ENCODE measurements at places on chromosomes 7 and 10.

DNA sequence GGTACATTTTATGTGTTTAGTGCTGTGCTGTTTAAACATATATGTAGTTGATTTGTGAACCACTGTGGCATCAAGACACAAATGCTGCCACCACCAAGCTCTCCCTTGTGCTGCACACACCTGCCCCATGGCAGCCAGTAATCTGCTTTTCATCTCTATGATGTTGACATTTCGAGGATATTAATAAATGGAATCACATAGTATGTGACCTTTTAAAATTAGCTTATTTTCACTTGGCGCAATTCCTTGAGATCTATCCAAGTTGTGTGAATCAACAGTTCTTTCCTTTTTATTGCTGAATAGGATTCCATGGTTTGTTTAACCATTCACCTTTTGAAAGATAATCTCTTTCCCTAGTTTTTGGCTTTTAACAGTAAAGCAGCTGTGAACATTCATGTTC lies 73.1 kb downstream of the BMPR1A start:
- DNase-seq: no peak

DNA sequence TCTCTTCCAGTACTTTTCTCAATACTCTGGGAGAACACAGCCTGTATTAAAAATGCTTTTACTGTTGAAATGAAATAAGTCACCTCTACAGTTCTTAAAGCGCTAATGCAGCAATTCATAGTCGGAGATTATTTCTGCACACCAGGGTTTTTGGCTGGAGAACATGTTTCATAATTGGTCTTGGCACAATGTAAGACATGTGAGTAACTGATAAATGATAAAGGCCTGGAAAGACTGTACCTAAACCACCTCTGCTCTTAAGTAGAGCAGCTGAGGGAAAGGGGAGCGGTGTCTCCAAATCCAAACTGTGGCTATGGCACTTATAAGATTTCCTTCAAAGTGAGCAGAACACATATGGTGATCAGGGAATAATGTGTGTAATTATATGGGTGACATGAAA lies 390.3 kb upstream of the MBL2 start:
- no peak for DNase-seq

DNA sequence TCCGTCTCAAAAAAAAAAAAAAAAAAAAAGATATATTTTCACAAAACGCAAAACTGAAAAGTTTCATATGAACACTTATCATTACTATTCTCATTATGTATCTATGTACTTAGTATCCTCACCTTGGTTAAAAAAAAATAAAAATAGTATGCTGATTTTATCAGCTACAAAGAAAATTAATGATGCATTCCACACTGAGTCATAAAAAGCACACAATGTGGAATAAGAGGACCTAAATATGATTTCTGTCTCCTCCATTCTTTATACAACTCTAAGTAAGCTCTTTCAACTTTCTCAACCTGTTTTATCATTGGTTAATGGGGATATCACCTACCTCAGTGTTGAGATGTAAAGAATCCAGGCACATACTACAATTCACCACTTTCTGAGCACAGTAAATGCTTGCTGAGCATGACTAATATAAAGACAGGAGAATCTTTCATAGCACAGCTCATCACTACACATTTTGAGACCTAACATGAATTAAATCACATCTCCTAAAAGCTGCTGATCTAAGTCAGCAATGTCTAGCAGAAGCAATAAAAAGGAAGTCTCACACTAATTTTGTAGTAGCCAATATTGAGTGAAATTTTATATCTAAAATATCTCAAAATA lies 2.7 kb downstream of the SNX13 start:
- DNase-seq: no peak

DNA sequence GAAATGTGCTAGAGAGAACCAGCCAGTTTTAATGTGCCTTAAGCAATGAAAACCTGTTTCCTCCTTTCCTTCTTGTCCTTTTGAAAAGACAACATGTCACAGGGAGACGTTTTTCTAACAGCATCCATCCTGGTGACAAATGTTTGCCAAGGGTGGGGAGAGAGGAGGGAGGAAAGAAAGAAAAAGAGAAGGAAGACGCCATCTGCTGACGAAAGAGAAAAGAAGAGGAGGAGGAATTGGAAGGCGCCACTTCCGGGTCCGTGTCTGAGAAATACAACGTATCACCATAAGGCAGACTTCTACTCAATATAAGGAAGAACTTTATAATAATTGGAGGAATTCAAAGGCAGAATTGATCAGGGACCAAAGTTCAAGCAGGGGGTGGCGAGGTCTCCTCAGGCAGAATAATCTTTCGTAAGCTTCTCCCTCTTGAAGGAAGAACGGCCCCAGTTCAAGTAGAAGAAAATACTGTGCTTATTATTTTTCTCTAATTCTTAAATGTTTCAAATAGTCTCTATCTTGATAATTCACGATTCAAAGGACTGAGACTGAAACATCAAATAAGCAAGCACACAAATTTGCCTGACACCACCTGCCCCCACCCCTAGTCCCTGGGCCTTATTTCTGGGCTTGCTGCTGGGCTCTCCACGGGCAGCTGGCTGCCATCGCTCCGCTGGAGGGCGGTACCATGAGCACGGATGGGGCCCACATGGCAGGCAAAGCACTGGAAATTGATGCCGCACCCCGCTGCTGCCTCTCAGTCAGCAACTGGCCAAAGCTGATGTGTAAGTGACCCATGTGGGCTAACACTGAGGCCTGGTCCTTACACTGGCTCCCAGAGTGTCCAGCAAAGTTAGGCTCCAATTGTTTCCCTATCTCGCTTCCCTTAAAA lies 273.7 kb upstream of the KLF14 start:
- DNase-seq: peak; percentile 49

DNA sequence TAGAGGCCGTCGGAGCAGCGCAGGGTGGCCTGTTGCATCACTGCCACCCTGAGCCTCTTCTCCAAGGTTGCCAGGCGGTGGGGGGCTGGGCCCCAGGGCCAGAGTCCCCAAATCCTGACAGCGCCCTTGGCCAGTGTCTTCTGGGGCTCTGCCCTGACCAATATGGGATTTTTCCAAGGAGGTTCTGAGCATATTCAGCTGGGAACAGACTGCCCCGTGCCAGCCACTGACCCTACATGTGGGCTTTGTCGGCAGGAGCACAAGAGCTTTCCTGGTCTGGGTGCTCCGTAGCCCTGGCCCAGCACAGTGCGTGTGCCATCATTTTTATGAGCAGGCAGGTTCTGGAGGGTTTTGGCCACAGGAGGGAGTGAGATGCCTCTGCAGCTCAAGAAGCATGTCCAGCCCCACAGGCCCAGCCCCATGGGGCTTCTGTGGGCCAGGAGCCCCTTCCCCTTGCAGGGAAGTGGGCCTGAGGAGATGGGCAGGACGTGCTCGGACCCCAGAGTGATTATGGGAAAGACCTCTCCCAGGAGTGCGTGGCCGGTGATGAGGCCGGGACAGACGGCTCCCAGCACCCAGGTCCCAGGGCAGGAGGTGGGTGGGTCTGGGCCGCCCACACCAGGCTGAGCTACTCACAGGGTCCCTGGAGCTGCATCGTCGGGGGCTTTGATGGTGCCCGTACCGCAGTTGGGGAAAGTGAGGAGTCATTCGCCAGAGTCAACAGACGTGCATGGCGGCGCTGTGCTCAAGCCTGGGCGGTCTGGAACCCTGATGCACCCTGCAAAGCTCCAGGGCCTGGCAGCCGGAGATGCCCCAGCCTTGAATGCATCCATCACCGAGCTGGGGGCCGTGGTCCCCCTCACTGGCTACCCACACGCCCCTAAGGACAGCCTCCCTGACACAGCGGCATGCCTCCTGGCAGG lies 66.6 kb downstream of the PWWP2B start:
- no peak for DNase-seq

GRCh38 chr10:37952043-37952755 lies 24.2 kb downstream of the ZNF25 start:
- DNase-seq: no peak

GRCh38 chr10:124006526-124006925 lies 86.9 kb downstream of the CHST15 start:
- no peak for DNase-seq

DNA sequence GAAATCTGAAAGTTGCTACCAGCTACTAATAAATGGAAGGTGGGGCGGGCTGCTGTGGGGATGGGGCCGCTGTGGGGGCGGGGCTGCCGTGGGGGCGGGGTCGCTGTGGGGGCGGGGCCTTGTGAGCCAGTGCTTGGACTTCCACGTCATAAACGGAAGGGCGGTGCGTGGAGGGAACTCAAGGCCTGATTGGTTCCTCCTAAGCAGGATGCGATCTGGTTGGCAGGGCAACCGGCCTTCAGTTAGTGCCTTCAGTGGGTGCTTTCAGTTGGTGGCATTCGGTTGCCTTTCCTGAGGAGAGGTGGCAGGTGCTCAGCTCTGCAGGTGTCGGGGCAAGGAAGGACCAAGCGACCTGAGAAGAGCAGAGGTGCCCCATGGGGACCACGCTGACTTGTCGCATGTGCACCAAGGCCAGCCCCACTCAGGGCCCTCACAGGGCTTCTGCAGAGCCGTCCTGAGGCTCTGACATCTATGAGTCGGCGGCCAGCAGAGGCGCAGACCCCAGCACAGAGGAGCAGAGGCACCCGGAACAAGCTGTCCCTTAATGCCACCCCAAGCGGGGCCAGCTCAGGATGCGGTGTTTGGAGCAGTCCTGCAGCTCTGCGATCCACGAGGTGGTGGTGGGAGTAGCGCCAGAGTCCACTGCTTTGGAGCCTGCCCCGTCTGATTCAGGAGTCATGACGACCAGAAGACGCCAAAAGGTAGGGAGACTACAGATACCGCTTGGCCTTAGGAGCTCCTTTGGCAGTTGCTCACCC lies 54.4 kb upstream of the PDSS1 start:
- no peak for DNase-seq

DNA sequence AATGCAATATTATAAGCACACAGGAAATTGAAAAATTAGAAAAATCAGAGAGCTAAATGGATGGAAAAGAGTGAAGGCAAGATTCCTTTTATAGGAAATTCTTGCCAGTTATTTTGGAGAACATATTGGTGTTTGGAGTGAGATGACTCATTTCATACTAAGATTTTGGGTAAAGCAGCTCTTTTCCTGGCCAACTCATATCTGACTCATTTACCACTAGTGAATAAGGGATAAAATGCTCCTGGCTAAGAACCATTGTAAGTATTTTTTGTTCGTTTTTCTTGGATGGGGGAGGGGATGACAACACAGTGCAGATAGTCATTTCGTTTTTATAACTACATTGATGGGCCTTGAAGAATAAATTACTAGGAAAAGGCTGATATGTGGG lies 139.3 kb downstream of the TWIST1 start:
- DNase-seq: no peak

DNA sequence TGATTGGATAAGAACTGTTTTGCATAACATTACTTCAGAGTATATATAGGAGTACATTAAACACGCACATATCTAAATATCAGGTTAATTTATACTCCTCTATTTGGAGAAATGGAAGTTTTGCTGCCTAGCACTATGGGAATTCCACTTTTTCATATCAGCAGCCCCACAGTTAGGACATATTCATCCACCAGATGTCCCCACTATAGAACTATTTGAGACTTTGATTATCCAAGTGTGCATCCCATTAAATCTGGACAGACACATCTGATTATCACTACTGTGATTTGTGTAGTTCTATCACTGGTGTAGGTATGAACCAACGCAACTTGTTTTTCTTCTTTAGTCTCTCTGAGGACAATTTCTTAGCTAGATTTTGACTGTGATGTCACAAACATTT lies 345.7 kb downstream of the THSD7A start:
- DNase-seq: no peak

DNA sequence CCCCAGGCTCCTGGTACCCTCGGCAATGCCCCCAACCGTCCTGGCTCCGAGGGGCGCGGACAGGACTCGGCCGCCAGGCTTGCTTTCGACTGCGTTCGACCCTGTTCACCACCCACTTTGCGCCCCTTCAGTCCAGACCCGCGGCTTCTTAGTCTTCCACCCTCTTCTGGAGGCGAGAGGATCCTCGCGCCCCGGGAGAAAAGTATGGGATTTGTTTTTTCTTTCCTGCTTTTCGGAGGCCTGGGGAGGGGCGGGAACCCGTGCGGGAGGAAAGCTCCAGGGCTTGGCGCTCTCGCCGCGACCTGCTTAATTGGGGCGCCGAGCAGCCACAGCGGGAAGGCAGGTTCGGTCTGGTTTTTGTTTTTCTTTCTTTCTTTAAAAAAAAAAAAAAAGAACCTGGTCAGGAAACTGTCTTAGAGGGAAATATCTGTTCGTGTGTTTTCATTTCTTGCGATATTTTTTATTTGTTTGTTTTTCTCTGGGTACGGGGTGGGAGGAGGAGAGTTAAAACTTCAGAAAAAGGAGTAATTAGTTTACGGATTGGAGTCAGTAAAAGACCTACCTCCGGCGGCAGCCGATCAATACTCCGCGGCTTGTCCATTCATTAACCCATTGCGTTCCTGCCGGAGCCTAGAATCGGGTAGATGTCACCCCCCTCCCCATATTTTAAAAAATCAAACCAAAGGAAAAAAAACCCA lies 1.6 kb downstream of the EMX2 start:
- no peak for DNase-seq

DNA sequence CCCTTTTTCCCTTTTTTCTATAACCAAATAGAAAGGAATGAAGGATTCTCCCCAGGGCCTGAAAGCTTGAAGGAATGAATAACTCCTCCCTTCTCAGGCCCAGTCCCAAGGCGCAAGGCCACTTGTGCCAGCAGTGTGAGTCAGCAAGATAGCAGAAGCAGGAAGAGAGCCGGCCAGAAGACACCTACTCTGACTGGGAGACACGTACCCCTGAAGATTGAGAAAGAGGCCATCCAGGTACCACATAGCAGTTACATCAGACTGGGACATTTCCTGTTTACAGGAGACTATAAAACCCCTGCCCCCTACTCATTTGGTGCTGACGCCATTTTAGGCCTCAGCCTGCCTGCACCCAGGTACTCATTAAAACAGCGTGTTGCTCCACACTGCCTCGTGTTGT lies 65.5 kb downstream of the LRRC17 start:
- DNase-seq: no peak

- no peak for DNase-seq
Observed at GRCh38 chr7:38824948-38825347, 84.0 kb downstream of the VPS41 start.

DNA sequence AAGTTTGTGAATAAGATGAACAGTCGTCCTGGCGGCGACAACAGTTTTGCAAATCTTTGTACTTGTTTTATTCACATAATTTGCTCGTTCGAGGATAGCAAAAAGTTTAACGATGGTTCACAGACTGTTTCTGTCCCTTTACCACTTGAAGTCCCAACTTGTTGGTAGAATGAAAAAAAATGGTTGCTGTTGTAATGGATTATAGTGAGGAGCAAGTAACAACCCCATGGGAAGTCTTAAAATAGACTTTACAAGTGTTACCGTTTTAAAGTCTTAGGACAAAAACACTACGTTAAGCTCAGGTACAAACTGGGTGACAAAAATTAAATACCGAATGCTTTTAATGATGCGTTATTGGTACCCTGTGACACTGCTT lies 589 bp downstream of the LSM8 start:
- DNase-seq: no peak

DNA sequence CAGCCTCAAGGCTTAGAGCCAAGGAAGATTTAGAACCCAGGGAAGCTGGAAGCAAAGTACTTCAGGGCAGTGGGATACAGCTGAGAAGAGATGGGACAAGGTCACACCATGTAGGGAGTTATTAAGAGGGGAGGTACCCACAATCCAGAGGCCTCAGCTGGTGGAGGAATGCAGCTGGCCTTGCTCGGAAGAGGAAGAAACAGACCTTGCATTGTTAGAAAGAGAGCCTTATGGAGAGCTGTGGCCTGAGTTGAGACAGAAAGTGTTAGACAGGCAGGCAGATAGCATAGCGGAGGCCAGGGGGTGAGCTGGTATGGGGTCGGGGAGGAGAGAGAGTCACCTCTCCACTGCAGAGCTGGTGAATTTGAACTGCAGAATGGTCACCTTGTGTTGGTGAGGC lies 173.1 kb downstream of the JCAD start:
- DNase-seq: no peak

Data from activated CD4-positive, alpha-beta T cell treated with anti-CD3 and anti-CD28 coated beads for 24 hours (primary cell).